ENCODE measurements at places on chromosomes 4 and X. TPM values are rescaled to one million over a fixed set of nuclear protein-coding genes. Genes with fewer than 3 reads are reported as not detected.

The INTU gene
- 8.1 TPM for total RNA-seq

The TSC22D3 gene
- total RNA-seq = 41.5 TPM

The SLC6A14 gene
- not detected for total RNA-seq

The PCDH11X gene
- not detected for total RNA-seq

The TBC1D19 gene
- 95.6 TPM for total RNA-seq

The HMX1 gene
- not detected for total RNA-seq

The SYNPO2 gene
- total RNA-seq = 7.0 TPM

All from uterine smooth muscle cell (primary cell).